Pericardium fibroblast (primary cell): ENCODE measurements at places on chromosomes 1 and 21. TPM values are rescaled to one million over a fixed set of nuclear protein-coding genes. Genes with fewer than 3 reads are reported as not detected.

Gene CCDC181
- total RNA-seq = not detected in 2 replicates

Gene FAAH
- total RNA-seq = 0.43 and 2.1 TPM in 2 replicates

Gene RGL1
- total RNA-seq = 17.4 and 20.8 TPM in 2 replicates

Gene LCE1D
- not detected in 2 replicates for total RNA-seq

Gene S100A9
- total RNA-seq = 0.82 TPM in 1 of 2 replicates, not detected in the other

Gene SLC6A17
- total RNA-seq = 0.26 TPM in 1 of 2 replicates, not detected in the other

Gene PAQR6
- 0.43 and 0.47 TPM in 2 replicates for total RNA-seq

Gene INSRR
- not detected in 2 replicates for total RNA-seq
